Neural crest cell (in vitro differentiated cells): ENCODE measurements at places on chromosomes 7 and 10.

- DNase-seq: no peak
Measured at GRCh38 chr7:99768471-99768870, 15.5 kb downstream of the CYP3A4 start.

GRCh38 chr7:38169847-38170246 lies 8.2 kb upstream of the STARD3NL start:
- DNase-seq: no peak

- no peak for DNase-seq
Measured at GRCh38 chr7:70752794-70753241, 379.1 kb upstream of the GALNT17 start.

DNA sequence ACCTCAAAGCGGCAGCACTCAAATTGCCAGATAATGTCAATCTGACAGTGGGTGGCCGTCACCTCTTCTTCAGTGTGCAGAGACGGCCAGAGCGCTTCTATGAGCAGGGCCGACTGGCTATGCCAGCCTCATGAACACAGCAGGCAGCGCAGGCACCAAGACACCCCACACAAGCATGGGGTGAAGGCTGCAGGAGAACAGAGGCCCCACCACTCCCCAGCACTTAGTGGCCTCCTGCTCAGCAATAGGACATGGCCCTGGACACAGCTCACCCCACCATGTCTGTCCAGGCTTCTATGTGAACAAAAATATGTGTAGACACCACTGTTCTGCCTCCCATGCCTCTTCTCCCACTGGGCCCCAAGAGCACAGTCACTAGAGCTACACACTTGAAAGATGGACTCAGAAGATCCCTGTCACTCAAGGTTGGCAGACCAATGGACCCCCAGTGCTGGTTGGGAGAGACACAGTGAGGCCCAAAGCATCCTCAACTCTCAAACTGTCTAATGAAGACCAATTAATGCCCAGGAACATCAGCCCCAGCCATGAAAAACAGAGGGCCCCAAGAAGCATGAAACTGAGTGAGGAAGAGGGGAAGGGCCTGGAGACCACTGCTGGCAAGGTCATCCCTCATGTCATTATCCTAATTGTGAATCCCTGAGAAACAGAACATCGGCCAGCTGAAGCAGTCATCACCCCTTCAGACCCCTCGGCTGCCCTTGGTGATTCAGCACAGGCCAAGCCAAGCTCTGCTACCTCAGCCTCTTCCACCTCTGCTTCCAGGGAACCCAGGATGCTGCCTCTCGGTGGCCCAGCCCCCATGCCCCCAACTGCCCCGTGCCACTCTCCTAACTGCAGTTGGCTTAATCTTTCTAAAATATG lies 77.7 kb downstream of the GRID1 start:
- no peak for DNase-seq

DNA sequence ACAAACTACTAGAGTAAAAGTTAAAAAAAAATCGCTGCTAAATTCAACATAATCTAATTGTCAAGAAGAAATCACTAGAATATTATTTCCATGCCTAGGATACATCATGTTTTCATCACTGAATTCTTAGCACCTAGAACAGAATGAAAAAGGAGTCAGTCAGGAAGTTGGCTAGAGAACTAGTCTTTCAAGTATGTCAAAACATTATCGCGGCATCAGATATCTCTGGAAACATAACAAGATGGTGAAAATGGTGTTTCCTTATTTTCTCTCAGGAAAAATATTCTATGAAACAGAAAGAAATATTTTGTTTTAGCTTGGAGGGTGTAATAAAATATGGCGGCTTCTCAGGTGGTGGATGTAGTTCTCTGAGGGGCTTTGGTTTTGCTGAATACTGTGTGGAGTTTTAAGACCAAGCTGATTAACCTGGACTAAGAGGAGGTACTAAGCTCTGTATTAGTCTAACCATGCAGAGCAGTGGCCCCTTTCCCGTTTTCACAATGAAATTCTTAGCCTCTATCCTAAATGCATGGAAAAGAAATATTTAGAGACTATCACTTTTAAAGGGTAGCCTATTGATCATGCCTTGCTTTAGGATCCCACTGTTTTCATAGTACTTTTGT lies 205.6 kb downstream of the MDFIC start:
- no peak for DNase-seq

GRCh38 chr10:107487284-107487683 lies 322.8 kb upstream of the SORCS1 start:
- no peak for DNase-seq

DNA sequence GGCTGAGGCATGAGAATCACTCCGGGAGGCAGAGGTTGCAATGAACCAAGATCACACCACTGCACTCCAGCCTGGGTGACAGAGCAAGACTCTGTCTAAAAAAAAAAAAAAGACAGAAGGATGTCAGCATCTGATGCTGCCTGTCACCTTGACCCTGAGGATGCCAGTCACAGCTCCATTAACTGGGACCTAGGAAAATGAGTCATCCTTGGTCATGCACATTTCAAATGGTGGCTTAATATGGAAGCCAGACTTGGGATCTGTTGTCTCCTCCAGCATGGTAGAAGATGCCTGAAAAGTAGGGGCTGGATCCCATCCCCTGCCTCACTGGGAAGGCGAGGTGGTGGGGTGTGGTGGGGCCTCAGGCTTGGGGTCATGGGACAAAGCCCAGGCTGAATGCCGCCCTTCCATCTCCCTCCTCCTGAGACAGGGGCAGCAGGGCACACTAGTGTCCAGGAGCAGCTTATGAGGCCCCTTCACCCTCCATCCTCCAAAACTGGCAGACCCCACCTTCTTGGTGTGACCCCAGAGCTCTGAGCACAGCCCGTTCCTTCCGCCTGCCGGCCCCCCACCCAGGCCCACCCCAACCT lies 1.3 kb downstream of the NOS3 start:
- DNase-seq: no peak

GRCh38 chr10:30587522-30588031 lies 42.0 kb downstream of the LYZL2 start:
- DNase-seq: no peak

GRCh38 chr10:102342958-102343357 lies 52.5 kb upstream of the NFKB2 start:
- no peak for DNase-seq

DNA sequence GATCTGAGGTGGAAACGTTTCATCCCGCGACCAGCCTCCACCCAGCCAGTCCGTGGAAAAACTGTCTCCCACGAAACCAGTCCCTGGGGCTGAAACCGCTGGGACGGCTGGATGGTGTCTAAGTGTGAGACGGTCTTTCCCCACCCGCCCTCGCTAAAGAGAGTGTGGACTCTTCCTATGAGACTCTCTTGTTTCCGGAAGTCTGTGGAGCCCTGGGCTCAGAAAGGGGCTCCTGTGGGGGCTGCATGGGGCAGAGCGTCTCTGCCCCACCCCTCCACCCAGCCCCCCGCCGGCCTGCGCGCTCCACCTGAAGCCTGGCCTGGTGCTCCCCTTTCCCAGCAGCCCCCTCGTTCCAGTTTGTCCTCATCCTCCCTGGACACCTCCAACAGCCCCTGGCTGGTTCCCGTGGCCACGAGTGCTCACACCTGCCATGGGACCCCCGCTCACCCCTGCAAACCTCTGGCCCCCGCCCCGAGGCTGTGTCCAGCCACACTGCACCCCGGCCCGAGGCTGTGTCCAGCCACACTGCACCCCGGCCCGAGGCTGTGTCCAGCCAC lies 28.7 kb downstream of the CFAP46 start:
- no peak for DNase-seq

- no peak for DNase-seq
Measured at GRCh38 chr7:7434329-7434728, 101.3 kb downstream of the COL28A1 start.

GRCh38 chr7:158422887-158423560 lies 164.6 kb downstream of the PTPRN2 start:
- no peak for DNase-seq

DNA sequence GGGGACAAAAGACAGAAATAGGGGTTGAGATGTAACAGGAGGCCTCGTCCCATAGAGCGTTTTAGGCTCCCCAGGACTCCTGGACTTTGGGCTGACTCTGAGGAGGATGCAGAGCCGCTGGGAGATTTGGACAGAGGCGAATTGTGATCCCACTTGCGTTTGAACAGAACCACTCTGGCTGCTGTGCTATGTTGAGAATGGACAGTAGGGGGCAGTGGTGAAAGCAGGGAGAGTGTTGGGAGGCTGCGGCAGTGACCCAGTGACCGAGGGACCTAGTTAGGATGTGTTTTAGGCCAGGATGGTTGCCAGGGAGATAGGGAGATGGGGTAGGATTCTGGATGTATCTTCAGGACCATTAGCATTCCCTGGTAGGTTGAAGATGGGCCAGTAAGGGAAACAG lies 271.6 kb downstream of the CCDC3 start:
- DNase-seq: peak; percentile 22

GRCh38 chr7:151226560-151226874 lies 488 bp downstream of the ABCF2 start:
- DNase-seq: no peak

DNA sequence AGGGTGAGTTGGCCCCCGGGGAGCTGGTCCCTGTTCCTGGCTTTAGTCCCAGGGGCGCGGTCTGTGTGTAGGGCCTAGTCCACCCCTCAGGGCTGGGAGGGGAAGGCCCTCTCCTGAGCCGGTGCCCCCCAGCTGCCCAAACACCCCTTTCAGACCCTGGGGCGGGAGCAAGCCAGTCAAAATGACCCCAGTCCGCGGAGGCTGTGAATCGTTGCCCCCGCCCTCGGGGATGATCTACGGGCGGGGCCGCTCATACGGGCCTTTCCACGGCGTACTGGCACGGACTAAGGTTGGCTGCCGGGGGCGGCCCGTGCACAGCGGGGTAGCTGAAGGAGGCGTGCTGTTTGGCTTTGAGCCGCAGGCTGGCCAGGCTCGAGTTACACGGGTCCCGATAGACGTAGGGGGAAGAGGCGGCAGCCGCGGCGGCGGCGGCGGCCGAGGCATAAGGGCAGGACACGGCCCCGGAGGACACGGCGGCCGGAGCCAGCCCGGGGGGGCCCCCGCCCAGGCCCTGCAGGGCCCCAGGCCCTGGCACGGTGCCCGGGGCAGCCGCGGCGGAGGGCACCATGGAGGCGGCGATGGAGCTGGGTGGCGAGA lies 4.3 kb downstream of the ELOVL3 start:
- peak; percentile 32 for DNase-seq

GRCh38 chr7:14092331-14092730 lies 102.9 kb upstream of the ETV1 start:
- DNase-seq: no peak

DNA sequence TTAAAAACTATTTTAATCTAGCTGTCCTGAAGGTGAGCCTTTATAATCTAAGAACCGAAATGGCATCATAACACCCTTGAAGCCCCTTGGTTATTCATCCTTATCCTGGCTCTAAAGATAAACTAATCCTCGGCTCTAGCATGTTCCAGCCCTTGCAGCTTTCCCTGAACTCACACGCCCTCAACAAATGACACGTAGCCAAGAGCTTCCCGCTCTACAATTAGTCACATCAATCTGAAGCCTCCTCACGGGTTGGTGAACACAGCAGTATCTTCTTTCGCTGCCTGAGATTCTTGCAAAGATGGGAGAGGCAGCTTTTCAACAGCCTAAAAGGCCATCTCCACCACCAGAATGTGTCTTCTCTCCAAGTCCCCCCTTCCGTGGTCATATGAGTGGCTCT lies 4.1 kb downstream of the FRMD4A start:
- no peak for DNase-seq

GRCh38 chr7:122706836-122707235 lies 4.1 kb upstream of the RNF148 start:
- DNase-seq: no peak

GRCh38 chr7:97016381-97017191 lies 8.0 kb downstream of the DLX5 start:
- DNase-seq: no peak

DNA sequence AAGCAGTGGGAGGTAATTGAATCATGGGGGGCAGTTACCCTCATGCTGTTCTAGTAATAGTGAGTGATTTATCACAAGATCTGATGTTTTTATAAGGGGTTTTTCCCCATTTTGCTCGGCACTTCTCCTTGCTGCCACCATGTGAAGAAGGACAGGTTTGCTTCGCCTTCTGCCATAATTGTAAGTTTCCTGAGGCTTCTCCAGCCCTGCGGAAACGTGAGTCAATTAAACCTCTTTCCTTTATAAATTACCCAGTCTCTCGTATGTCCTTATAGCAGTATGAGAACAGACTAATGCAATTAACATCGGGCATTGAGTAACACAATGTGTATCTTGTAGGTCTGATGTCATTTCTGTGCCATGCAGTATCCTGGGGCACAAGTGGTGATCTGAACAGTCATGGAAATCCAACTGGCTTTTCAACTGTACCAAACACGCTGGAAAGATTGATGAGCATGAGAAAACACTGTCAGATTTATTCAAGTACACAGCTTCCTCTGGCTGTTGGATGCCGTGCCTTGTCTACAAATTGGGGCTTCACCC lies 208.6 kb upstream of the KIAA1217 start:
- DNase-seq: no peak

DNA sequence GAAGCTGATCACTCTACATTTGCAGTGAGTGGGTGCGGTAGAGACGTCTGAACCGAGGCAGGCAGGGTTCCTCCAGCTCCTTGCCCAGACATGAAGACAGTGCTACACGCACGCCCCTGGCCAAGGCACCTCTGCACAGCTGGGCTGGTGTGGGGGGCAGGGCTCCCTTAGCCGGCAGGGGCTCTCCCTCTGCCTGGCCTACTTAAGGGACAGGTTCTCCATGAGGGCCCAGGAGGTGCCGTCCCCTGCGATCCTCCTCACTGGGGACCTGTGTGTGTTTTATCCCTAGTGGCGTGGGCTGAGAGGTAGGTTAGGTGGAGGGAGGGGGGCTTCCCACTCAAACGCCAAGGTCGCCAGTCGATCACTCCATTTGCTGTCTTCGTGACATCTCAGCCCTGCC lies 35.3 kb downstream of the IL15RA start:
- DNase-seq: no peak

- no peak for DNase-seq
Measured at GRCh38 chr10:23676296-23676695, 237.4 kb downstream of the OTUD1 start.

GRCh38 chr10:1249142-1249920 lies 193.1 kb downstream of the WDR37 start:
- no peak for DNase-seq
